ENCODE measurements at places on chromosomes 16 and 17.

DNA sequence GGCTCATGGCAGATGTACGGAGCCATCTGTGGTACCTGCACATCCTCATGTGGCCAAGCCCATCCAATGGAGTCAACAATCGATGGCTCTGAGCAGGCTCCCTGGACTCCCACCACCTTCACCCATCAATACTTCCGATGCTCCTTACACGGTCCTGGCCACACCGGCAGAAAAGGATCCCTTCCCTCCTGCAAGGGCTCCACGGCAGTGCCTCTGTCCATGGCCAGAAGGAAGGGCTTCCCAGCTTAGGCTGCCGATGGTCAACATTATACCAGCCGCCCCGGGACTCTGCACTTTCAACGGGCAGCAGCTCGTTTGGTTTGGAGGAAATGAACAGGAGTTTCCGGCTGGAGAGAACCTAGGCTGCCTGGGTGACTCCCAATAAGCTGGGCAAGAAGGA lies 13.2 kb downstream of the SLX4 start:
- no peak for DNase-seq

- DNase-seq = no peak
Observed at GRCh38 chr16:14117051-14117450, 45.9 kb downstream of the MRTFB start.

DNA sequence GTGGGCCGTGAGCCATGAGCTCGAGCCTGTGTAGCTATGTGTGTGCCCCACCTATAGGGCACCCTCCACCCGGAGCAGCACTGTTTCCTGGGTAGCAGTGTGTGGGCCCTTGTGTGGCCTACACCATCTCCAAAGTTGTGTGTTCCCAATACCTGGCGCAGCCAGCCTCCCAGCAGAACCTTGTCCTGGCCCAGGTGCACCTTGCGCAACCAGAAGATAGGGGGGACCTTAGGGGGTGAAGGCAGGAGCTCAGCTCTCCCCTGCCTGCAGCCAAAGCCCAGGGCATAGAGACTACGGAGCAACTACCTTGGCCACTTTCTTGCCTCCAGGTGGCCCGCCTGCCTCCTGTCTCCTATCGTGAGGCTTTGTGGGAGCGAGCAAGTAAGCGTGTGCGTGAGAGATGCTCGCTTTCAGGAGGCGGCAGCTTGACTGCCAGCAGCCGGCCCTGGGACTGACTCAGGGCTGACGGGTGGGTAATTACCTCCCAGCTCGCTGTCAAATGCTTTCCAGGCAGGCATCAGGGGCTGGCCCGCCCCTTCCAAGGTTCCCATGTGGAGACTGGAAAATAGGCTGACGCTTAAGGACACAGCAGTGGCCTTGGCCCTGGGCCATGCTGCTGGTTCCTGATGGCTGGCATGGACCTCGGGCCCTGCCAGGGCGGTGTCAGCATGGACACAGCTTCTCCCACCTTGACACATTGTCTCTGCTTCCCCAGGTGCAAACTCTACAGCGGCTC lies 19.0 kb downstream of the TRAF7 start:
- DNase-seq = no peak

DNA sequence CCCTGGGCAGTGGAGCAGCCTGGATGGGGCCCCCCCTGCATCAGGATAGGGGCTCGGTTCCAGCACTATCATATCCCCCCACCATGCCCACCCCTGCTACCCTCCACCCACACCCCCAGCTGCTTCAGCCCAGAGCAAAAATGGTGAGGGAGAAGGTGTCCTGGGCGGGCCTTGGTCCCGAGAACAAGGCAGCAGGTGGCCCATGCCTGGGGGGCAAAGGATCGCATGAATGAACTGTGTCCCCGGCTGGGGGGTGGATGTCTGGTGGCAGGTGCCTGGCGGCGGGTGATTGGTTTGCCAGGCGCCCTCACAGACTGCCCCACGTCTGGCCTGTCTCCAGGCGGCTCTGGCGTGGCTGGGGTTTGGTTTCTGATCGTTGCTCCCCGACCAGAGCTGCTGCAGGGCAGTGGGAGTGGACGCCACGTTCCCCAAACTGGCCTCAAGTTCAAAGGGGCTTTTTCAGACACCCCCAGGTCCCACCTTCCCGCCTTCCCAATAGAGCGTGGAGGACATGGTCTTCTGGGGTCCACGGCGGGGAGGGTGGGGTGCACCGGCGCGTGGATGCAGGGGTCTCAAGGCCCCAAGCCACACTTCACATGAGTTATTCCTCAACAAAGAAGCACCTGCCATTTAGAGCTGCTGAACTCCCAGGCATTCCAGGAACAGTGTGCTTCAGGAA lies 12.6 kb downstream of the UTS2R start:
- DNase-seq = no peak

DNA sequence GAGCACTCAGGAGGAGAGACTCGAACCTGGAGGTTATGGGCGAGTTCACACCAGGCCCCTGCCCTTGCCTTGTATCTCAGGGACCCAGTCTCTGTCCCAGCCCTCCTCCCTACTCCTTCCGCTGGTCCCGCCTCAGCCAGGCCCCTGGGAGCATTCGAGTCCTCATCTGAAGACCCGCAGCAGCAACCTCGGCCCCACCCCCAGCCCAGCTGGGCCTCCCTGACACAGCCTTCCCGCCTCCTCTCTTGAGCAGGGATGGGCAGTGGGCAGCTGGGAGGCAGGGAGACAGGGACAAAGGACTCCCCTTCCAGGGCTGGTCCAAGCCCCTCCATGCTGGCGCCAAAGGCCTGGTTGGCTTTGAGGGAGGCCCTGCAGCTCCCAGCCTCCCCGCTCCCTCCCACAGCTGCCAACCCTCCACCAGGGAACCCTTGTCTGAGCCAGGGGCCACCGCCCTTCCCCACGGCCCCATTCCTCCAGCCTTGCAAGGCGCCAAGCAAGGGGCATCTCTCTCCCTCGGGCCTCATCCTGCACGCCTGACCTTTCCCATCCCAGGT lies 15.4 kb upstream of the ZC3H18 start:
- DNase-seq = no peak

All from activated CD8-positive, alpha-beta T cell treated with anti-CD3 and anti-CD28 coated beads for 36 hours (primary cell).